ENCODE measurements at places on chromosomes 6 and 20.

DNA sequence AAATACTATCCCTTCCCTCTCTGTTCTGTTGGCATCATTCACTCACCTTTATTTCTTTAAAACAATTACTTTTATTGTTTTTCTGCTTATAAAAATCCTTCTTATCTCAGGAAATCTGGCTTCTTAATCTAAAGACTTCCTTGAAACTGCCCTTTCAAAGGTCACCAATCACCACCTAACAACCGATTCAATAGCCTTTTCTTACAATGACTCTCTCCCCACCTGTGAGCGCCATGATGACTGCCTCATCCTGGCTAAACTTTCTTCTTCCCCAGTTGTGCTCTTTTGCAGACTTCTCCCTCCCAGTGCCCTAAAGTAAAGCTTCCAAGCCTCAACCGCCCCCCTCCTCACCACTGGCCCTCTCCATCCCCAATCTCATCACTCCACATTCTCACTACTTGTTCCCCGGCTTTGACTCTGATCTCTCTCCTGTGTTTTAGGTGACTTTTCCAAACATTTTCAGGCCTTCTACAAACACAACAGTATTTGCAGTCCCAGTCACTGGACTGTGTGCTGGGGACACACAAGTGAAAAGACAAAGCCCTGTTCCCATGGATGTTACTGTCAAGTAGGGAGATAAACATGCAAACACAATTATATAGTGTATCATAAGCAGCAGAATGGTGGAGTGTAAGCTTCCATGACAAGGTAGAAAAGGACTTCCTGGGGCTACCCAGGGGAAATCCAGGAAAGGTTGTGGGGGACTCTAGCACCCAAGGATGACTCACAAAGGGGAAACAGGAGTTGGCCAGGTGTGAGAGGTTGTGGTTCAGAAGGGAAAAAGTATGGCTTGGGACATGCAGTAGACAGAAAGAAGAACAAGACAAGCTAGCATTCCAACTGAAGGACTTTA lies 12.8 kb downstream of the NHSL1 start:
- DNase-seq = no peak

DNA sequence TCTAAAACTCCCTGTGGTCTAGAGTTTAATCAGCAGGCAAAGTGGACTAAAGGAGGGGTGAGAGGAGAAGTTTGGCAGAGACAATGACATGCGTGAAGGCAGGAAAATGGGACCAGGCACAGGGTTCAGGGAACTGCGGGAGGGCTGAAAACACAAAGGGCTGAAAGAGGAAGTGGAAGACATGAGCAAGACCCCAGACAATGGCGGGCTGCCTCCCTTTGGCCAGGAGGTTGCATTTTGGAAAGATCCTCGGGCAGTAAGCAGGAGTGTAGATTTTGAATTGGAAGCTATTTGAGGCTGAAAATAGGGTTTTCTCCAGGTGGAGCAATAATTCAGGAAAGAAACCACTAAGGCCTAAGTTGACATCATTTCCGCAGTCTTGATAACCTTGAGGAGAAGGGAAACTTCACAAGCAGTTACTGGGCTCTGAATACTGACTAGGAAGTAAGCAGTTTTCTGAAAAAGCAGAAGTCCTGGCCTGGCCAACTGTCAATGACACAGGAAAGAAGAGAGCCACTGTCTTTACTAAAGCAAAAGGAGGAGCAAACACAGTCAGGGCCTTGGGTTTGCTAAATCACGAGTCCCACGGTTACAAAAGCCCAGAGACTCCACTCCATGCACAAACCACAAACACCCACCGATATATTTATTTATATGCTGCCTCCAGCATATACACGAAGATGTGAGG lies 3.4 kb downstream of the LY86 start:
- DNase-seq = no peak

DNA sequence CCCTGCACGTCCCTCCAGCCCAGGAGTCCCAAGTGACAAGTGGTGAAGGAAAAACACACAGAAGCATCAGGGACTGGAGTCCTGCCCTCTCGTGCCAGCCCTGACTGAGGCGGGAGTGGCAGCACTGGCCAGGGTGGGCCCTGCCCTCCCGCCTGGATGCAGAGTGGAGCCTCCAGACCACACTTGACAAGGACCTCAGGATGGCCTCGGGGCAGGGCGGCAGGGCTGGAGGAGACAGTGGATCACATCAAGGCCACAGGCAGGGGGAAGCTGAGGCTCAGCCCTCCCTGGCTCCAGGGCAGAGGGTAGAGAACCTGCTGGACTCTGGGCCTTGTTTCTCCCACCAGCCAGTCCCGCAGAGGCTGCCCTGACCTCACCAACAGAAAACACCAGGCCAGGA lies 128.8 kb upstream of the CDH4 start:
- no peak for DNase-seq

GRCh38 chr6:92647630-92648029 lies 771.7 kb downstream of the EPHA7 start:
- DNase-seq = no peak

GRCh38 chr6:159935633-159936032 lies 33.2 kb upstream of the IGF2R start:
- DNase-seq = no peak

- DNase-seq = no peak
Observed at GRCh38 chr6:114649298-114649697, 306.5 kb upstream of the HS3ST5 start.

DNA sequence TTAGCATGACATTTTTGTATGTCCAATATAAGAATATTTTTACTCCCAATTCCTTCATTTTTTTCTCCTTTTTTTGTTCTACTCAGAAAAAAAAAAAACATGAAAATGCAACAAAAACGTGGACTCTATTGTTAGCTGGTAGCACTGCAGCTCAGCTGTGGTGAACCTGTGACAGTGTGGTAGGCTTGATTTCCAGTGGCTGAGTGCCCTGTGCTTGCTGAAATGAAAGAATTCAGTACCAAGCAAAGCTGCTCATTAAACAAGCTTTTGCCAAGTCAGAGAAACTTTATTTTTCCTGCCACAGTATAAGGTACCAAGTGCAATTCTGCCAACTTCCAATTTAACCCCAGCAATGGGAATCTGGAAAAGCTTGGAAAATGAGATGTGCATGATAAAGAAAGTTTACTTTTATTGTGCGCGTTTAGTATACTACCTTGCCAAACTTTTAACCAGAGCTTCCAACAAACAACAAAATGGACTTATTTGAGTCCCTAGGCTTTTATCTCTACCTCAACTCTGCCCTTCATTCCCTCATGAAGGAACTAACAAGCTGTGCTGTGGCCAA lies 215.2 kb downstream of the SLC35F1 start:
- DNase-seq = no peak

Measured in colonic mucosa (tissue), 4 donors.